ENCODE measurements at places on chromosomes 1 and 21.

GRCh38 chr1:90924982-90925381 lies 96.9 kb downstream of the ZNF644 start:
- no peak overlapping the region for H3K4me3 ChIP-seq
- peaks cover 37% of the 10 kb centered on the region for H3K36me3 ChIP-seq
- H3K27ac ChIP-seq: no peak overlapping the region
- H3K4me1 ChIP-seq: peaks cover 34% of the 10 kb centered on the region

DNA sequence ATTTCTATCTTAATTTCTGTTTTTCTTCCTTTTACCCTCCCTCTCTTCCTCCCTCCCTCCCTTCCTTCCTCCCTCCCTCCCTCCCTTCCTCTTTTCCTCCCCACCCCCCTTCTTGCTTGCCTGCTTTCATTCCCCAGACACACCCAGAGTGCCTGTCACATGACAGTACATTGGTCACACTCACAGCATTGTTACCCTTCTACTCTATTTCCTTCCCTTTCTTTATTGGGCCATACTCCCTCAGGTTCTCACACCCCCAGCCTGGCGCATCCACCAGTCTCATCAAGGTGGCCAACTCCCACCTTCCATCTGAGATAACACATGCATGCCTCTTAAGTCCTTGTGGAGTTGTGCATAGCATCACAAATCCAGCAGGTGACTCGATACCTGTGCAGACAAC lies 10.9 kb downstream of the TMPRSS3 start:
- peaks cover 89% of the 10 kb centered on the region for H3K36me3 ChIP-seq
- no peaks in the 10 kb centered on the region for H3K27me3 ChIP-seq
- no peak for DNase-seq

DNA sequence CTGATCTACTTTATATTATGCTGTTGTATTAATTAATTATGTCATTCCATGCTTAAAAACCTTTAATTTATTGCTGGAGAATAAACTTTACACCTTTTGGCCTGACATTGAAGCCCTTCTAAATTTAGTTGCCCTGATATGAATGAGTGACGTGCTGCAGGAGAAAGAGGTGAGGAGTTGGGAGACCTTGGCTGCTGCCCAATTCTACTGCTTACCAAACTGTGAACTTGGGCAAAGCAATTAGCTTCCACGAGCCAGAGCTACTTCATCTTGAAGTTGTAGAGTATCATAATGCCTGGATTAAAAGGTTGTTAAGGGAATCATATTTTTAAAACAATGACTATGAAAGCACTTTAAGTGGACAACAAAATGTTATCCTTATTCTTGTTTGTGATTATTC lies 126.8 kb upstream of the DEPDC1 start:
- H3K4me1 ChIP-seq: no peaks in the 10 kb centered on the region
- H3K27me3 ChIP-seq: no peaks in the 10 kb centered on the region
- no peak overlapping the region for H3K4me3 ChIP-seq
- no peak overlapping the region for H3K27ac ChIP-seq

GRCh38 chr1:162475539-162476185 lies 22.0 kb upstream of the UHMK1 start:
- peaks cover 3% of the 10 kb centered on the region for H3K27me3 ChIP-seq
- no peak overlapping the region for H3K4me3 ChIP-seq
- H3K36me3 ChIP-seq: no peaks in the 10 kb centered on the region
- no peak overlapping the region for H3K27ac ChIP-seq
- DNase-seq: no peak

DNA sequence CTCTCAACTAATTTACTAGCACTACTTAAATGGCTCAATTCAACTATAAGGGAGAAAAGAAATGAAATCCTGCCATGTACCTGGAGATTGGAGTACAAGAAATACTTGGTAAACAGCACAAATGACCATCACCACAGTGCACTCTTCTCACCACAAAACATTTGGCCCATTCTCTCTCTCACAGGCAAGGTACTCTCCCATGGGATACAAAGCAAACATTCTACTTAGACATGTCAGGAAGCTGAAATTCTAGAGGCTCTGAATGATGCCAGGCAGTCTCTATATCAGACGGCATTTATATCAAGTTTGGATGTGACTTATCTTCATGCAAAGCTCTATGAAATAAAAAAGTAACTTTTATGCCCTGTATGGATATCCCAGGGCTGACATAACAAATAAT lies 72.5 kb downstream of the DPT start:
- H3K27me3 ChIP-seq: peaks cover 23% of the 10 kb centered on the region
- H3K4me3 ChIP-seq: no peak overlapping the region
- no peaks in the 10 kb centered on the region for H3K4me1 ChIP-seq
- DNase-seq: no peak
- H3K27ac ChIP-seq: no peak overlapping the region

- H3K27me3 ChIP-seq: no peaks in the 10 kb centered on the region
- H3K27ac ChIP-seq: no peak overlapping the region
- H3K4me1 ChIP-seq: no peaks in the 10 kb centered on the region
- no peaks in the 10 kb centered on the region for H3K36me3 ChIP-seq
- DNase-seq: no peak
Observed at GRCh38 chr1:56963667-56964066, 2.1 kb downstream of the C8B start.

GRCh38 chr1:162336621-162337285 lies 39.9 kb downstream of the SPATA46 start:
- no peak overlapping the region for H3K27ac ChIP-seq
- DNase-seq: no peak
- no peak overlapping the region for H3K4me3 ChIP-seq

DNA sequence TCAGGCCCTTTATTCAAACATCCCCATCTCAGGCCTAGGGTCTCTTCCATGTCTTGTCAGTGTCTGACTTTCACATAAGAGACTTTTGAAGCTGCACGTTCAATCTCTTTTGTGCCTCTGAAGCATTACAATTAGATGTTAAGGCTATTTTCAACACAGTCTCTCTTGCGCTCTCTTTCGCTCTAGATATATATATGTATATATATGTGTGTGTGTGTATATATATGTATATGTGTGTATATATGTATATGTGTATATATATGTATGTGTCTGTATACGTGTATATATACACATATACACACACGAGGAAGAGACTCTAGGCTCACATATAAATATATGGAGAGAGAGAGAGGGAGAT lies 162.5 kb upstream of the RNPC3 start:
- no peak for DNase-seq
- no peaks in the 10 kb centered on the region for H3K4me1 ChIP-seq
- H3K36me3 ChIP-seq: no peaks in the 10 kb centered on the region
- no peak overlapping the region for H3K27ac ChIP-seq

GRCh38 chr1:20375563-20375962 lies 84.9 kb downstream of the VWA5B1 start:
- H3K4me1 ChIP-seq: peaks cover 9% of the 10 kb centered on the region
- no peak overlapping the region for H3K4me3 ChIP-seq
- no peak overlapping the region for H3K27ac ChIP-seq
- peaks cover 32% of the 10 kb centered on the region for H3K27me3 ChIP-seq

- peaks cover 6% of the 10 kb centered on the region for H3K36me3 ChIP-seq
- peaks cover 2% of the 10 kb centered on the region for H3K4me1 ChIP-seq
- H3K27me3 ChIP-seq: no peaks in the 10 kb centered on the region
- no peak for DNase-seq
- H3K27ac ChIP-seq: no peak overlapping the region
Observed at GRCh38 chr1:112544011-112544688, 35.4 kb downstream of the WNT2B start.

DNA sequence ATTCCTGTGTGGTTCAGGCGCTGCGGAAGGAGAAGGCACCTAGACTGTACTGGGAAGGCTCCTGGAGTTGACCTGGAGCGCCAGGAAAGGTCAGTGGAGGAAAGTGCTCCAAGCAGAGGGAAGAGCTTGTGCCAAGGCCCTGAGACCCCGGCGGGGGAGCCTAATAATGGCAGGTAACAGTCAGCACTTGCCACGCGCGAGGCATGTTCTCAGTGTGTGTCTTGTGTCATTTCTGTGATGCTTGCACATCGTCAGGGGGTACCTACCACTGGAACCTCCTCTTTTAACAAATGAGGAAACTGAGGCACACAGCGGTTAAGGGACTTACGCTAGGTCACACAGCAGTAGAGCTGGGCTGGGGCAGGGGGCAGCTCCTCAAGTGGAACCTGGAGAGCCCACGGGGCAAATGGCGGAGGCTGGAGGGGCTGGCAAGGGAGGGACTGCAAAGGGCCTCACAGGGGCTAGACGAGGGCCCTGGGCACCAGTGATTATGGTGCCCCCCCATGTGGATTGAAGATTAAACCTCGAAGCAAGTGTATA lies 976 bp upstream of the BMP8B start:
- peaks cover 29% of the 10 kb centered on the region for H3K27me3 ChIP-seq
- H3K4me1 ChIP-seq: peaks cover 12% of the 10 kb centered on the region
- H3K4me3 ChIP-seq: peak overlapping the region; percentile 75
- H3K36me3 ChIP-seq: no peaks in the 10 kb centered on the region
- H3K27ac ChIP-seq: peak overlapping the region; percentile 58

- no peak overlapping the region for H3K27ac ChIP-seq
- DNase-seq: no peak
- no peak overlapping the region for H3K4me3 ChIP-seq
- no peaks in the 10 kb centered on the region for H3K36me3 ChIP-seq
- peaks cover 36% of the 10 kb centered on the region for H3K27me3 ChIP-seq
- no peaks in the 10 kb centered on the region for H3K4me1 ChIP-seq
Observed at GRCh38 chr1:20199840-20200239, 13.5 kb upstream of the PLA2G2C start.

DNA sequence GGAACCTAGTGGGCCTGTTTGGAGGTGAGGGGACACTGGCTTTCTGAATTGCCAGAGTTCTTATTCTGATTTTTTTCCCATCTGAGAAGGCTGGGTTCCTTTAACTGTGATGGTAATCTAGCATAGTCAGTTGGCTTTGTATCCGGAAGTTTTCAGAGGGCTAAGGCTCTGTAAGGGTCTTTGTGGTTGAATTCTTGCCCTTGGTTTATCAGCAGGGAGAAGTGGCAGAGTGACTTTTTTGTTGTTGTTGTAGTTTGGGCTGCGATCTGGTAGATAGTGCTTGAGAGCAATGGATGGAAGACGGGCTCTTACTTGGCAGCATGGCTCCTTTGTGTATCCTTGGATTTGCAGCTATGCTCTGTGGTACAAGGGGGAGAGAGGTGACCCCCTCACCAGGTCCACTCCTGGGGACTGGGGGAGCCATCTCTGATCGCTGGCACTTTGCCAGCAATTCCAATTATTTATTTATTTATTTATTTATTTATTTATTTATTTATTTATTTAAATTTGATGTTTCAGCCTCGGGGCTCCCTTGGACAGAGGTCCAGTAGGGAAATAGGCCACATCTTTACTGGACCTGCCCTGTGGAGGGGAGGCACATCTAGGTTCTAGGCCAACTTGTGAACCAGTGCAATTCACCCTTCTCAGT lies 18.5 kb downstream of the TCP10L start:
- H3K27ac ChIP-seq: no peak overlapping the region
- peaks cover 9% of the 10 kb centered on the region for H3K36me3 ChIP-seq
- DNase-seq: no peak
- peaks cover 12% of the 10 kb centered on the region for H3K27me3 ChIP-seq
- peaks cover 18% of the 10 kb centered on the region for H3K4me1 ChIP-seq
- H3K4me3 ChIP-seq: no peak overlapping the region

GRCh38 chr1:114782476-114782875 lies 2.0 kb upstream of the SIKE1 start:
- H3K27me3 ChIP-seq: peaks cover 20% of the 10 kb centered on the region
- DNase-seq: no peak
- H3K4me3 ChIP-seq: no peak overlapping the region
- H3K4me1 ChIP-seq: peaks cover 21% of the 10 kb centered on the region

GRCh38 chr1:44721485-44722361 lies 9.2 kb downstream of the RNU5D-1 start:
- peak overlapping the region; percentile 97 for H3K27ac ChIP-seq
- peak; percentile 83 for DNase-seq
- H3K36me3 ChIP-seq: peaks cover 17% of the 10 kb centered on the region
- H3K27me3 ChIP-seq: no peaks in the 10 kb centered on the region
- H3K4me3 ChIP-seq: peak overlapping the region; percentile 70

- no peaks in the 10 kb centered on the region for H3K27me3 ChIP-seq
- no peak overlapping the region for H3K4me3 ChIP-seq
- H3K27ac ChIP-seq: no peak overlapping the region
- no peak for DNase-seq
- H3K36me3 ChIP-seq: peaks cover 66% of the 10 kb centered on the region
- peaks cover 19% of the 10 kb centered on the region for H3K4me1 ChIP-seq
Observed at GRCh38 chr1:158939180-158939579, 7.8 kb downstream of the PYHIN1 start.

DNA sequence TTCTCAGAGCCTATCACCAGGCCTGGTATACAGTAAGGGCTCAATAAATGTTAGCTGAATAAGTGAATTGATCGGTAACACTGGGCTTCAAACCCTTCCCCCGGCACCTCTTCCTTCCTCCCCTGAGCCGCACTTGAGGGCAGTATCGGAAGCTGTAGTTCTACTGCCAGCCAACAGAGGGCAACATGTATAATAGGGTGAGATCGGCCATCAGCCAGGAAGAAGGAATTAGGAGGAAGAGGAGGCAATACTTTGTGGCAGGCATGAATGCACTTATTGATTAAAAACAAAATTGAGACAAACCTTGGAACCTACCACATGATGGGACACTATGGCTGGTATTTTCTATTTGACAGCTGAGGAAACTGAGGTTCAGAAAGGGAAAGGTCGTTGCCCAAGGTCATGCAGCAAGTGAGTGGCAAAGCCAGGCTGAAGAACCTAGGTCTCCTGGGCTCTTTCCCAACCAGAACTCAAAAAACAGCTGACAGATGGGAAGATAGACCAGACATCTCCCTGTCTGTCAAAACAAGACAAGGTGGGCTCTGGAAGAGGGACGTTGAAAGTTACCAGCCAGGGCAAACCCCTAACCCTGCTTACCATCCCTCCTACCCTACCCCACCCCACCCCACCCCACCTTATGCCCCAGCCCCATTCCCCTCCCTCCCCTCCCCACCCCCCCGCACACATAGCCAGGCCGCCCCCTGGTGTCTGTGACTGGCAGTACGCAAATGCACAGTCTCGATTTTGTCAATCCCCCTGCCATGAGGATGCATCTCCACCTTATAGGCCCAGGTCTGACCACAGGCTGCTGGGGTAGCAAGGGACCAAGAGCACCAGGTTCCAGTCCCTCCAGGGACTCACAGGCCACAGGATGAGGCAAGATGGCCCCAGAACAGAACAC lies 107.3 kb upstream of the RUNX3 start:
- H3K27me3 ChIP-seq: peaks cover 10% of the 10 kb centered on the region
- peak; percentile 43 for DNase-seq
- H3K27ac ChIP-seq: peak overlapping the region; percentile 0
- no peaks in the 10 kb centered on the region for H3K36me3 ChIP-seq

GRCh38 chr1:19312782-19313635 lies 883 bp downstream of the SLC66A1 start:
- peak overlapping the region; percentile 12 for H3K27ac ChIP-seq
- no peaks in the 10 kb centered on the region for H3K27me3 ChIP-seq
- peaks cover 13% of the 10 kb centered on the region for H3K36me3 ChIP-seq
- H3K4me1 ChIP-seq: peaks cover 31% of the 10 kb centered on the region

DNA sequence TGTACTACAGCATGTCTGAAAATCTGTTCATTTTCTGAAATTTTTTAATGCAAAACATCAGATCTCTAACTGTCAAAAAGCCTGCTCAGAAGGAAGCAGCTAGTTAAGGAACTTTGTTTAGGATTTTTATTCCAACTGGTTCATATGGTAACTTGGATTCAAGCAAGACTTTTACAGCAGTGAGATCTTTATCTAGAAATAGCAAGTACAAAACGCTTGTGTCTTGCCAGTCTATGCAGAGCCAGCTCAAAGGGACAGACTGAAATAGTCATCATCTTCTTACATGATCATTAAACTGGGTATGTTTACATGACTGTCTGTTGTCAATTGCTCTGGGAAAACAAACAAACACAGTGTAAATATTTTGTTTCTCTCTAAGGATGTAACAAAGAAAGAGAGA lies 37.6 kb downstream of the DDAH1 start:
- peaks cover 5% of the 10 kb centered on the region for H3K27me3 ChIP-seq
- H3K27ac ChIP-seq: no peak overlapping the region
- no peaks in the 10 kb centered on the region for H3K36me3 ChIP-seq
- H3K4me1 ChIP-seq: no peaks in the 10 kb centered on the region
- no peak overlapping the region for H3K4me3 ChIP-seq
